ENCODE measurements at places on chromosomes 3 and 15.

DNA sequence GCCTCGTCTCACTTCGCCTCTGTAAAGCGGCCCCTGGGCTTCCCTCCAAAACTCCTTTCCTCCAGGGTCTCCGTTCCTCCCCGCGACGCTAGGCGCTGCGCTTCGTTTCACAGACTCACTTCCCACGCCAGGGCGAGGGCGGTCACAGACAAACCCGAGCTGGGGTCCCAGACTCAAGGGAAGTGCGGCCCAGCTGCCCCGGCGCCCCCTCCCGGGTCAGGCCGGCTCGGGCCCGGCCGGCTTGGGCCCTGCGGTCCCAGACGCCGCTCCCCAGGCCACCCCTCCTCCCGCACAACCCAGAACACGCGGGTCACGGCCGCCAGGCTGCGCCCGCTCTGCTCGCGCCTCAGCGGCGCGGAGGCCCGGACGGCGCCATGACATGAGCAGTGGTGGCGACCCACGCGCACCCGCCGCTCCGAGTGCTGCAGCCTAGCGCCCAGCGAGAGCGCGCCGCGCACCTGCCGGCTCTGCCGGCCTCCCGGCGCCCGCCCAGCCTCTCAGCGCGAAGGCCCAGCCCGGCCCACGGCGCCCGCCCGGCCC lies 547 bp downstream of the NUP210 start:
- DNase-seq: no peak

GRCh38 chr3:11131371-11131770 lies 22.9 kb upstream of the HRH1 start:
- no peak for DNase-seq

DNA sequence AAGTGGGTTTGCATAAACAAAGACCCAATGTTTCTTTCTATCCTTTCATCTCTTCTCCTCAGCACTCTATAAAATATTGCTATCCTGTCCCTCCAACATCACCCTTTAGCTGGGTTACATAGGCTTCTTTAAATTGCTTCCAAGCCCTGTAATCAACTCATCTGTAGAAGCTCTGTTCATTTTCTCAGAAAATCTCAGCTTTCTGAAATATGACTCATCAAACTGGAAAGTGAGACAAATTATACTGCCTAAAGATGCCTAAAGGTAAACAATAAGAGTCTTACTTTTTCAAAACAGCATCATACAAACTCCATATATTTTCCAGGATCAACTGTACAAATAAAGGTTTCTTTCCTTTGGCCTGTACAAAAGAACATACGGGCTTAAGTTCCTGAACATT lies 33.8 kb downstream of the EFL1 start:
- no peak for DNase-seq

GRCh38 chr15:83057696-83058376 lies 9.2 kb downstream of the BTBD1 start:
- no peak for DNase-seq

GRCh38 chr3:50570508-50571279 lies 1.4 kb downstream of the HEMK1 start:
- DNase-seq: no peak

GRCh38 chr3:64303401-64303800 lies 78.1 kb upstream of the PRICKLE2 start:
- DNase-seq: no peak

GRCh38 chr3:116852803-116853202 lies 143.2 kb downstream of the TUSC7 start:
- DNase-seq: no peak

GRCh38 chr15:98938105-98938417 lies 69.5 kb downstream of the PGPEP1L start:
- no peak for DNase-seq

- DNase-seq: no peak
Observed at GRCh38 chr15:69675731-69676130, 223.1 kb downstream of the RPLP1 start.

- DNase-seq: no peak
Observed at GRCh38 chr3:63278171-63279004, at the start of gene SYNPR. Gene SYNPR (plus strand): TSS chr3:63278308.

- no peak for DNase-seq
Observed at GRCh38 chr15:86101818-86102217, 22.1 kb downstream of the AGBL1 start.

DNA sequence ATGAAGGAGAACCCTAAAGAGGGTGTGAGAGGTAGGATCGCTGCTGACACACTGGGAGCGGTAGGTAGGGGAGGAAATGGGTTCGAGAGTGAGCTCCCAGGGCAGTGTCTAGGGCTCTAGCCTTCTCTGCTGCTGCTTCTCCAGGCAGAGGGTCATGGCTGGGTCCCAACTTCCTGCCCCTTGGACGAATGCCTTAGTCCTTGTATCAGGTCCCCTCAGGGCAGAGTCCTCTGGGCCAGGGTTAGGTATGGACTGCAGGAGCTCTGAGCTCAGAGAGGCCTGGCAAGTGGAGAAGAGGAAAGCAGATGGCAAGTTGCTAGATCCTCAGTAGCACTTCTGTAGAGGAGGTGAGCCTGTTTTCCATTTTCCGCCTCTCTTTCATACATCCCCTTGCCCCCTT lies 2.9 kb downstream of the CORO2B start:
- no peak for DNase-seq

- DNase-seq: no peak
Observed at GRCh38 chr3:60765776-60766175, 485.5 kb downstream of the FHIT start.

GRCh38 chr3:171175741-171176234 lies 149.3 kb upstream of the SLC2A2 start:
- no peak for DNase-seq

DNA sequence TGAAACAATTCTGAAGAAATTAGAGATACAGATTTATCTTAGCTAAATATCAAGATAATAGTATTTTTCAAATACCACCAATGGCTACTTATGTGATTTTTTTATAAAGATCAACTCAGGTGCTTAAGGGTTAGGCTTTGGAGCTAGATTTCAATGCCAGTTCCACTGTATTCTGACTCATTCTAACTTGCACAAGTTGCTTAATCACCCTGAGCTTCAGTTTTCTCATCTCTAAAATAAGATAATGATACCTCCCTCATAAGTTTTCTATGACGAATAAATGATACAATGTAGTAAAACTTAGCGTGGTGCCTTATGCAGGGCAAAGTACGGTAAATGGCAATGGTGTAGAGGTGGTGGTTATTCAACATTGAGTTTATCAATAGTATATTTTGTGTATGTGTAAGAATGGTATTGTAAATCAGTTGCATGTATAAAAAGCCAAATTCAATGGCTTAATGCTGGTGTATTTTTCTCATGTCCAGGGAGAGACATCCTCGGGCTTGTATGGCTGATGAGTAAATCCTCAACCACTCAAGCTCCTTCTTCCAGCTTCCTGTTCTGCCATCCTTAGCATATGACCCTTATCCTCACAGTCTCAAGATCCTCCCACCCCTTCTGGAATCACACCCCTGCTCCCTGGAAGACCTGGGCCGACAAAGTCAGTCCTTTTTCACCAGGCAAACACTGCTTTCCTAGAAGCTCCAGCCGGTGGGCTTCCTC lies 505.9 kb upstream of the CFAP20DC start:
- DNase-seq: no peak

DNA sequence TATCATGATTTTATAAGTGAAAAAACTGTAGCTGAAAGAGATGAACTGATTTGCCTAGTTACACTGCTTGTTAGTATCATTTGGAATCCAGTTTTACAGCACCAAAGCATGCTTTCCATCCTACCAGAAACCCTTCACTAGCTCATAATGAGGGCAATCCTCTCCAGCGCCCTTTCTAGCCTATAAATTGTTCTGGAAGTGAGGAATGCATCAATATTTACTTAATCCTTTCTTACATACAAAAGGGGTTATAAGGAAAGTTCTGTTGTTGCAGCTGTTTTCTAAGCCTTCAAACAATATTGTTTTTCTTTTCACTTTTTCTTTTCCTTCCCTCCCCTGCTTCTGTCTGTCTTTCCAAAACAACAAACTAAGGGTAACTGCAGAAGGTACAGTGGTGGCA lies 11.0 kb upstream of the PCCB start:
- no peak for DNase-seq

GRCh38 chr3:156209631-156210335 lies 89.4 kb downstream of the KCNAB1 start:
- no peak for DNase-seq

GRCh38 chr15:91561371-91562100 lies 292.0 kb upstream of the SLCO3A1 start:
- no peak for DNase-seq

DNA sequence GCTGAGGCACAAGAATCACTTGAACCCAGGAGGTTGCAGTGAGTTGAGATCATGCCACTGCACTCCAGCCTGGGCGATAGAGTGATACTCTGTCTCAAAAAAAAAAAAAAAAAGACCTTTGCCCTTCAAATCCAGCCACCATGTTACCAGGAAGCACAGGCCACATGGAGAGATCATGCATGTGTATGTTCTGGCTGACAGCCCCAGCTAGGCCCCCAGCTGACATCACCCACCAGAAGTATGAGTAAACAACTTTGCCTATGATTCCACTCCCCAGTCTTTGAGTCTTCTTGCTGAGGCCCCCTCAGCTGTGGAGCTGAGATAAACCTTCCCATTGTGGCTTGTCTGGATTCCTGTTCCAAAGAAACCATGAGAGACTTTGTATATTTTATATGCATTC lies 3.3 kb upstream of the ARIH2 start:
- DNase-seq: no peak

DNA sequence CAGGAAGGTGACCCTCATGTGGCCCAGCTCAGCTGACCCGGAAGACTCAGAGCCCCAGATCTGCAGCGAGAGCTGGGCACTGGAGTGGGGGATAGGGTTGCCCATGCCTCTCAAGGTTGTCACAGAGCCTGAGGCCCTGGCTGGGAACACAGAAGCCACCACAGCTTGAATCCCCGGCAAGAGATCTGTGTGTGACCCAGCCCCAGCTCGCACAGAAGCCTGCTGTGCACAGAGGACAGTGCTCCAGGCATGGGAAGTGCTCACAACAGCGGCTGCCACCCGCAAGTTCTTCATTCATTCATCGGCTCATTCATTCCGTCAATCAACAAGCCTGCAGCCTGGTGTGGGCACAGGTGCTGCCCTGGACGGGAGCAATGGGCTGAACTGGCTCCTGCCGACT lies 36.4 kb downstream of the DNAJB8 start:
- no peak for DNase-seq

GRCh38 chr15:61640756-61641155 lies 411.7 kb upstream of the RORA start:
- no peak for DNase-seq

- peak; percentile 30 for DNase-seq
Observed at GRCh38 chr3:168139947-168140346, 44.2 kb upstream of the GOLIM4 start.

DNA sequence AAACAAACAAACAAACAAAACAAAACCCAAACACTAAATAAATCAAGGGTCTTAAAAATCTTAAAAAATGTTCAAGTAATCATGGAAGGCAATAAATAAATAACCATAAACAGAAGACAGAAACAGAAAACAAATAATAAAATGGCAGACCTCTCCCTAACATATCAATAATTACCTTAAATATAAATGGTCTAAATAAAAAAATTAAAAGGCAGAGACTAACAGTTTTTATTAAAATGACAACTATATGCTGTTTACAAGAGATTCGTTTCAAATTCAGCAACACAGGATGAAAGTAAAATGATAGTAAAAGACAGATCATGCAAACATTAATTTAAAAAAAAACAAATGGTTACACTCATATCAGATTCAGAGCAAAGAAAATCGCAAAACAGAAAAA lies 91.1 kb downstream of the UBE3A start:
- DNase-seq: no peak

DNA sequence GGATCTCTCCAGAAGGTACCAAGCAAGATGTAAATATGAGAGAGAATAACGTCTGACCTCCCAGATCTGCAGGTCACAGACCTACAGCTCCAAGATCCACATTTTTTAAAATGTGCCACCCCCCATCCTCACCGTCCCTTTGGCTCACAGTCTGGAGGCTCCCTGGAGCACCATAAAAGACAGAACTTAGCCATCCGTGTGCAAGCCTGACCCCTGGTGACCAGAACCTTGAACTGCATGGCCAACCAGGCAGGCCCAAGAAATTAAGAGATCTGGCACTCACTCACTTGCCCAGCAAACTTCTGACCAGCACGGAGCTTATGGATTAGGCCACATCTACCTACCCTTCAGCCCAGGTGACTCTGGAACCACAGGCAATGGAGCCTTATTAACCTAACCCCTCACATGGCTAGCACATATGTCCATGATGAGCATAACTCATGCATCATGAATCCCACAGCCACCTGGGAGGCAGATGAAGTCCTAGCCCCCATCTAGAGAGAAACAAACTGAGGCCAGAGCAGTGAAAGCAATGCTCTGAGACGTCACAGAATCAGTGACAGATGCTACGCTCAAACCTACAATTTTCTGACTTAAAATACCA lies 275.3 kb downstream of the UACA start:
- peak; percentile 64 for DNase-seq

DNA sequence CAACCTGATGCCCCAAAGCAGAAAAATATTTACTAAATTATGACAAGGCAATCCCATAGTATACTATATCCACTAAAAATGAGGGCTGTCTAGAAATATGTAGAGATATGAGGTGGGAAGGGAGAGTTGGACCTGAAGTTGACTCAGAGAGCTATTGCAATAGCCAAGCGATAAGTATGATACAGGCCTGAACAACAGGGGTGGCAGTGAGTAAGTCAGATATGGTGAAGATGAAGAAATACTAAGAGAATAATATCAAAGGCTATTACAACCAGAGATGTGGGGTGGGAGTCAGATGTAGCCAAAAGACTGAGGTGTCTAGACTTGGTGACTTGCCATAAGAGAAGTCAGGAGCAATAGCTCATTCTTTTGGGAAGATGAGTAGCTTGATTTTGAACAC lies 9.2 kb downstream of the HSPBAP1 start:
- DNase-seq: no peak

GRCh38 chr15:99433026-99433756 lies 132.6 kb upstream of the MEF2A start:
- DNase-seq: no peak

GRCh38 chr3:134857356-134857755 lies 62.3 kb downstream of the EPHB1 start:
- DNase-seq: no peak

DNA sequence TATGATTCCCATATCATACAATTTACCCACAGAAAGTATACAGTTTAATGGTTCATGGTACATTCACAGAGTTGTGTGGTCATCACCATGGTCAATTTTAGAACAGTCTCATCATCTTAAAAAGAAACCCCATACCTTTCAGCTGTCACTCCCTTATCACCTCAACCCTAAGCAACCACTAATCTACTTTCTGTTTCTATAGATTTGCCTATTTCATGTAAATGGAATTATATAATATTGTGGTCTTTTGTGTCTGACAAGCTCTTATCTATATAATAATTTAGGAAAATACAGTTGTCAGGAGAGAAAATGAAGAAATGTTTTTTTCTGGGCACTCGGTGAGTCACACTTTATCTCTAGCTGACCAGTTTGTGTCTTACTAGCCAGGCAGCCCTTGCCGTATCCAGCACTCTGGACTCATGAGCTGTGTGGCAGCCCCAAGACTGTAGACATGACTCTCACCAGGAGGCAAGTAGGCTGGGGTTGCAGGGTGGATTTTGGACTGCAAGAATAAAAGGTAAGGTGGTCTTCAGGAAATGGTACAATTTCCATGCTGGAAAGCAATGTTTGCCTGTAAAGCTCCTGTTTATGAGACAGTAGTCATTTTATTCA lies 234.6 kb downstream of the THRB start:
- no peak for DNase-seq

- DNase-seq: peak; percentile 31
Observed at GRCh38 chr3:126522363-126522788, 1.6 kb upstream of the CHST13 start.

- DNase-seq: no peak
Observed at GRCh38 chr3:41148901-41149300, 50.4 kb upstream of the CTNNB1 start.

- no peak for DNase-seq
Observed at GRCh38 chr3:101687142-101687931, 819 bp upstream of the RPL24 start.

GRCh38 chr3:143897576-143898295 lies 49.5 kb upstream of the SLC9A9 start:
- no peak for DNase-seq
